Tongue (tissue), 3 donors: ENCODE measurements at places on chromosomes 4 and X. TPM values are rescaled to one million over a fixed set of nuclear protein-coding genes. Genes with fewer than 3 reads are reported as not detected.

Gene RRH
- total RNA-seq: not detected

Gene MSN
- 101 TPM for total RNA-seq

Gene OCIAD1
- total RNA-seq: 137 TPM

Gene HERC6
- 18.1 TPM for total RNA-seq

Gene ZNF275
- 10.6 TPM for total RNA-seq

Gene EDNRA
- 34.5 TPM for total RNA-seq

DNA sequence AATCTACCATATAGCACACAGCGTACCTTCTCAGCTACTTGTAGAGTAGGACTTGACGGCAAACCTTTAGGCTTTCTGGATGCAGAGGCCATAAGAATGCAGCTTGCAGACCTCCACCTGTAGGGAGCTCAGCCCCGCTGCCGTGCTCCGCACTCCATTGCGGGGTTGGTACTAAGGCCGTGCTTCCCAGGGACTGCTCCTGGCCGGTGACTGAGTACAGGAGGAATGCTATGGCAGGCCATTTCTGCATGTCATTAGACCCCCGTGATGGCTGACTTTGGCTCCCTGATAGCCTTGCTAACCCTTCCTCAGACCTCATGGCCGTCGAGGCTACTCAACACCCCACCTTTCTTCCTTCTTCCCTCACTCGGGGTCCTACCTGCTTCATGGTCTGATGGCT lies 26.4 kb downstream of the TIGD2 start:
- DNase-seq: no peak

- no peak for DNase-seq
Measured at GRCh38 chr4:159284113-159284512, 181.2 kb downstream of the RAPGEF2 start.

DNA sequence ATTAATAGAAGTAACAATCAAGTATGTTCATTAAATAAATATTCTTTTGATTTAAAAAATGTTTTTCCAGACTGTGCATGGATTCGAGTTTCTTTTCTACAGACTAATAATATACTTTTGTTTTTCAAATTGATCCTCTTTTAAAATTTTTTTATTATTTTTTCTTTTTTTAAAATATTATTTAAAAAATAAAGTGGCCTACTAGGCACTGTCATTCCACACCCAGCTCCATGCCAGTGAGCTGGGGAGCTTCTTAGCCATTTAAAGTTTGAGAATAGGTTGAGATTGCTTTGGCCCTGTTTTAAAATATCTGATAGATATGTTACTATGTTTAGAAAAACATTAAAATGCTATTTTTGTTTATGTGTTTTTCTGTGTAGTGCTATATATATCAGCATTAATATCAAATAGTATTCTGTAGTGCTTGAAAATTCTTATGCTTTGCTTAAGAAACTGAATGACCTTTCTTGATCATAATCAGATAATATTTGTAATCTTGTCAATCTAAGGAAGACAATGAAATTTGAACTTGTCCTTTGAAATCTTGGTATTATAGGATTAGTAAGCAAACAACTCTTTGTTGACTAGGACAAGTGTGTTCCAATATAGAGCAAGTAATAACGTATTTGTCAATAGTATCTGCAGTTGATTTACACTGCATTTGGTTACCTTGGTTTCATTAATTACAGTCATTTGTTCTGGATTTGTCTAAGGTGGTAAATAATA lies 12.6 kb downstream of the PCDH10 start:
- DNase-seq: no peak

GRCh38 chr4:186134257-186134656 lies 29.8 kb downstream of the FAM149A start:
- DNase-seq: no peak

- DNase-seq: no peak
Measured at GRCh38 chr4:155657169-155657568, 9.5 kb upstream of the GUCY1A1 start.

- DNase-seq: no peak
Measured at GRCh38 chr4:98802770-98803198, 126.1 kb downstream of the EIF4E start.

DNA sequence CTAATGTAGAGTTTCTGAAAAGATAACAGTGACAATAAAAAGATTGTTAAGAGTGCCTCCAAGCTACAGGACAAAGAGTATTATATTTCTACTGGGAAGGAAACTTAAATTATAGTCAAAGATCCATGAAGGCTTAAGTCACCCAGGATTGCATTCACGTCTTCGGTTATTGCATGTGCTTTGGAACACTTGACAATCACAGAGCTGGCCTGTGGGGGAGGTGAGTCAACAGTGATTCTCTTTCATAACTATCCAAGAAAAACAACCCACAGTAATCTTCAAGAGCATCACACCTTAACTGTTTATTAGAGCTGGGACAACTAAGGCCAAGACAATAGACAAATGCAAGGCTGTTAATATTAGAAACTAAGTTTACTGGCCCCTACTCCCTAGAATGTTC lies 40.3 kb downstream of the PDGFC start:
- peak; percentile 41 for DNase-seq

DNA sequence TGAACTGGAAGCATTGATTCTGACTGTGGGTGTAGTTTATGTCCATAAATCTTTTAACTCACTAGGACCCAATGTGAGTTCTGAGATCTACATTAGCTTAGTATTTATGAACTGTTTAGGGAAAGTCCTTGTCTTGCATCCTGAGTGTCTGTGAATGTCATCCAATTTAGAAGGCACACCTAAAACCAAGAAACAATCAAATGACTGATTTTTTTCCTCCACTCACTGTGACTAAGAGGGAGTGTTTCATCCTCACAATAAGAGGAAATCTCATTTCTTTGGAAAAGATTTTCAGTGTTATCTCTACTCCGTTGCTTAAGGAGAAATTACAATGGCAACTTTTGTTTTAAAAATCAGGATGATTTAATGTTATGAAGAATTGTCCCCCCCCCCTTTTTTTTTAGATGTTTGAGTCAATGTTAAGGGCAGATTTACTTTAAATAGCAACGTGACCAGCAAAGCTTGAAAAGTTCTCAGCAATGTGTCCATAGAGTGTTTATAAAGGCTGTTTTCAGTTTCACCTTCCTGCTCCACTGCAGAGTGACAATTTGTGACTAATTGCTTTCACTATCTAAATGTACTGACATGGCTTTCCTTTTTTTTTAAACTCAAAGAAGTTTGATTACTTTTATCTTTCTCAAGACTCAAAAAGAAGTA lies 173.0 kb downstream of the SPCS3 start:
- DNase-seq: no peak

- DNase-seq: no peak
Measured at GRCh38 chrX:31061091-31061490, 10.8 kb downstream of the FTHL17 start.

DNA sequence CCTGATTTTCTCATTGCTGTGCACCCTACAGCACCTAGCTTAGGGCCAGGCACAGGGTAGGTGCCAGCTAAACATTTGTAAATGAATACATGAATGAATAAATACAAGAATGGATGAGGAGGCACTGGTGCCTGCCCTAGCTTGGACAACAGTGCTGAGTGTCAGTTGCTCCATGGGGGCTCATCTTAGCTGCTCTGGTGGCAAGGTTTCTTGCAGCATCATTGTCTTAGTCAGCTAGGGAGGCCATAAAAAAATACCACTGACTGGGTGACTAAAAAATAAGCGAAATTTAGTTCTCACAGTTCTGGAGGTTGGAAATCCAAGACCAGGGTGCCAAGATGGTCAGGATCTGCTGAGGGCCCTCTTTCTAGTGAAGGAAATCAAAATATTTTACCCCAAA lies 31.2 kb downstream of the TMEM31 start:
- no peak for DNase-seq

- DNase-seq: no peak
Measured at GRCh38 chr4:140100771-140101170, 53.2 kb downstream of the MAML3 start.

- no peak for DNase-seq
Measured at GRCh38 chr4:47612116-47613023, 127.3 kb downstream of the ATP10D start.

GRCh38 chr4:176044589-176044951 lies 21.1 kb upstream of the WDR17 start:
- peak; percentile 78 for DNase-seq

DNA sequence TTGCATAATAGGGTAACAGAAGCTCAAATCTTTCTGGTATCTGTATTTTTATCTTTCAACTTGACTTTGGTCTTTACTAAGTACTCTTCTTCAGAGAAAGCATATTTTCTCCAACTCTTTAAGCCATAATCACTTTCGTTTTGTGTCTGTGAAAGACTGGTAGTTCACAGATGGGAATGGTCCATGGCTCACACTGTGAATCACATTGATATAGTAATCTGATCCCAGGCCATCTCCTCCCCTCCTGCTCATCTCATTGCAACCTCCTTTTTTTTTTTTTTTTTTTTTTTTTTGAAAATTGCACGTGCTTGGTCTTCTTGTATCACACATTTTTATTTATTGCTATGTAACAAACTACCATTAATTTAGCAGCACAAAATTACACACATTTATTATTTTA lies 694.5 kb upstream of the SLIT2 start:
- no peak for DNase-seq

- no peak for DNase-seq
Measured at GRCh38 chr4:154366956-154367355, 124.6 kb downstream of the DCHS2 start.

- peak; percentile 79 for DNase-seq
Measured at GRCh38 chrX:103254171-103254824, 657 bp downstream of the TCEAL8 start.

DNA sequence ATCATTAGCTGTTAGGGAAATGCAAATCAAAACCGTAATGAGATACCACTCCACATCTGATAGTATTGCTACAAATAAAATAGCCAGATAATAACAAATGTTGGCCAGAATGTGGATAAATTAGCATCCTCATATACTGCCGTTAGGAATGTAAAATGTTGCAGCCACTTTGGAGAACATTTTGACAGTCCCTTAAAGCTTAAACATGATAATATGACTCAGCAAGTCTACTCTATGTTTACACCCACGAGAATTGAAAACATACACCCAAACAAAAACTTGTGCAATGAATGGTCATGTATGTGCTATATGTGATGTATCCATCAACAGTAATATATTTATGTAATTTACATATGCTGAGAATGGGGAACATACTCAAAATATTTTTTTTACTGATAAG lies 78.2 kb downstream of the GSTCD start:
- no peak for DNase-seq

- DNase-seq: no peak
Measured at GRCh38 chrX:22357621-22358020, 84.9 kb downstream of the CBLL2 start.

DNA sequence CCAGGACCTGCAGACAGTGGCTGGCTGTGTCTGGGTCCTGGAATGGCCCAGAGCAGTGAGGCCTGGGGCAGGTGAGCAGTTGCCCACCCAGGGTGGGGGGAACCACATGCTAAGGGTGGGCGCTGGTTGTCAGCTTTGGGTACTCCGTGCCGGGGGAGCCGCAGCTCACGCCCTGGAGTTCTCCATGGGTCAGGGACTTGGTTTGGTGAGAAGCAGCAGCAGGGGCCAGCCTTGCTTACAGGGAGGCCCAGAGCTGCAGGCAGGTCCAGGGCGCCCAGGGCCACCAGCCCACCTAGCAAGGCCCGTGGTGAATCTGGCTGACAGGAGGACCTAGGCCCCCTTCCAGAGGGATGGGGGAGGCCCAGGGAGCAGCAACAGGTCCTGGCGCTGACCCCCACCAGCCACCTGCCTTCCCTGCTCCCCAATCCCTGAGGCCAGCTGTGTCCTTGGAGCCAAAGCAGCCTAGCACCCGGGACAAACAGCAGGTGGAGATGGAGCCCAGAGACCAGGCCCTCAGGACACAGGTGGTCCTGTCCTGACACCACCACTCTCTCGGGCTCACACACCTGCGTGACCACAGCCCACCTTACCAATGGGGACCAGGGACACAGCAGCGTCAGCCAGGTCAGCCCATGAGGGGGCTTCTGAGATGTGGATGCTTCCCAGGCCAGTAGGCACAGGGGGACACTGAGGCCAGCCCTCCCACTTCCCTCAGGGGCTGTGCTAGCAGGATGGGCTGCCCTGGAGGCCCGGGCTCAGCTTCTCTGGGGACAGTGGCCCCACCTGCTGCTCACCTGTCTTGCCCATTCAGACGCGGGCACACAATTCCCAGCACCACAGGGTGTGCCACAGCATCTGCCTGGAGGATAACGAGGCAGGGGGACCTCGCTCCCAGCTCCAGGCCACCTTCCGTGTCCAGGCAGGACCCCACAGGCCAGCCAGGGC lies 3.5 kb downstream of the MXD4 start:
- no peak for DNase-seq

GRCh38 chrX:81348388-81348787 lies 146.5 kb downstream of the SH3BGRL start:
- no peak for DNase-seq

- no peak for DNase-seq
Measured at GRCh38 chrX:28756647-28757046, 169.4 kb downstream of the IL1RAPL1 start.

DNA sequence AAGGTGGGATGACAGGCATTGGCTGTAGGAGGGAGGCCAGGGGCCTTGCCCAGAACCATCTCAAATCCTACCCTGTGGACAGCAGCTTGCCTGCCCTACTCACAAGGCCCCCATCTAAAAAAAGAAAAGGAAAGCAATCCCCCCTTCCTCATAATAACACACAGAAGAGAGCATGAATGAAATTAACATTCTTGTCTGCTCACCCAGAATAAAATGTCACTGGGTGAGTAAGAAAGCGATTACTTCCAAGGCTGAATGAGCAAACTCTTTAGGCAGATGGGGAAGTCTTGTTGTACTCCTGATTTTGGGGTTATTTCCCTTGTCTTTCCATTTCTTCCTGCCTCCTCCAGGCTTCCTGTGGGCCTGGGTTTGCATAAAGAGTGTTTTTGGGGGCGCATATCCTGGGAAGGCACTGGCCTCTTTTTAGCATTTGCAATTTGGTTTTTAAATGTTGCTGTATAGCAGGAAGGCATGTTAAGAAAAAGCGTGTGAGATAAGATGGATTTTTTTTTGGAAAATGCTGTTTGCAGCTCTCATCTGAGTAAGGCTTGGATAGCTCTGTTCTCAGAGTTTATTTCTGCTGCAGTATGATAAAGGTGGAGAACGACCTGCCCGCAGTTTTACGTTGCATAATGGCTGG lies 248.3 kb upstream of the GATB start:
- DNase-seq: no peak

DNA sequence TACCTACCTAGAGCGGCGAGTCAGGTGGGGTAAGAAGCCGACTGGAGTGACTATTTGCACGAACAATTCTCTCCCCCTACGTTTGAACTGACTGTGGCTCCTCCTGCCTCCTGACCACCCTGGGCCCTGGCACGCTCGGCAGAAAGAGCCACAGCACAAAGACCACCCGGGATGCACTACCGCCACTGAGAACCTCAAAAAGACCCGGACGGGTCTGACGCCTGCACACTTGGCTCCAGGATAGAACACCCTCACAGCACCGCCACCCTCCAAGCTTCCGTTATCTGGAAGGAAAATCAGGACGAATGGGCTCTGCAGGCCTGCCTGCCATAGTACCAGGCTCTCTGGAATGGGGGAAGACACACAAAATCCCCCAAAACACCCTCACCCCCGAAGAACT lies 2.2 kb downstream of the LRPAP1 start:
- no peak for DNase-seq

GRCh38 chr4:139692309-139693012 lies 26.8 kb downstream of the MGST2 start:
- DNase-seq: peak; percentile 78

GRCh38 chrX:1451251-1451660 lies 1.5 kb downstream of the ASMTL start:
- DNase-seq: no peak
